Activated CD4-positive, alpha-beta memory T cell treated with anti-CD3 and anti-CD28 coated beads for 36 hours (primary cell): ENCODE measurements at places on chromosomes 7 and 10. TPM values are rescaled to one million over a fixed set of nuclear protein-coding genes. Genes with fewer than 3 reads are reported as not detected.

Gene TSPAN33
- 3.3 TPM for total RNA-seq

GRCh38 chr10:126846959-126847358 lies 58.3 kb upstream of the DOCK1 start:
- no peaks in the 10 kb centered on the region for H3K27me3 ChIP-seq
- no peak overlapping the region for H3K27ac ChIP-seq
- H3K4me1 ChIP-seq, result no peaks in the 10 kb centered on the region

Gene SLC13A4
- total RNA-seq, result not detected

DNA sequence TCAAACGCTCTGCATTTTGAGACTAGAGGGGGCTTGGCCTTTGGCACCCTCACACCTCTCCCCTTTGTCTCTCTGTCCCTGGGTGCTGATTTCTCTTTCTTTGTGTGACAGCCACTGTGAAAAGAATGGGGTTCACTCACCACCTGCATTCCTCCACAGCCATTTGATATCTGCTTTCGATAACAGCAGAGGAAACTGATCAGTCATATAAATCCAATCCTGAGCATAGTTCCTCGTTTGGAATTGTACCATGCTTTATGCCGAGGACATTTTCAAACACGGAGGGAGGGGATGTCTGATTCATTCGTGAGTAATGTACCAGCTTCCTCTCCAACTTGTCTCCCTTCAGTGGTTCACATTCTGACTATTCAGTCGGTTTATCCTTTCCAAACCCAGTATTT lies 15.8 kb downstream of the MET start:
- no peak for DNase-seq
- H3K27ac ChIP-seq, result no peak overlapping the region
- H3K4me3 ChIP-seq, result no peak overlapping the region
- no peaks in the 10 kb centered on the region for H3K36me3 ChIP-seq
- H3K4me1 ChIP-seq, result no peaks in the 10 kb centered on the region
- H3K27me3 ChIP-seq, result peaks cover 11% of the 10 kb centered on the region

- H3K4me1 ChIP-seq, result peaks cover 10% of the 10 kb centered on the region
- H3K27me3 ChIP-seq, result no peaks in the 10 kb centered on the region
- no peak for DNase-seq
- peaks cover 28% of the 10 kb centered on the region for H3K36me3 ChIP-seq
These were observed 13.2 kb downstream of the TACR2 start for GRCh38 chr10:69403519-69403918.

Gene FEZF1
- not detected for total RNA-seq

Gene TMEM176A
- not detected for total RNA-seq

GRCh38 chr10:77405771-77406241 lies 231.8 kb downstream of the KCNMA1 start:
- no peak overlapping the region for H3K27ac ChIP-seq
- DNase-seq, result peak; percentile 20
- H3K4me1 ChIP-seq, result no peaks in the 10 kb centered on the region
- H3K27me3 ChIP-seq, result peaks cover 4% of the 10 kb centered on the region
- no peak overlapping the region for H3K4me3 ChIP-seq

DNA sequence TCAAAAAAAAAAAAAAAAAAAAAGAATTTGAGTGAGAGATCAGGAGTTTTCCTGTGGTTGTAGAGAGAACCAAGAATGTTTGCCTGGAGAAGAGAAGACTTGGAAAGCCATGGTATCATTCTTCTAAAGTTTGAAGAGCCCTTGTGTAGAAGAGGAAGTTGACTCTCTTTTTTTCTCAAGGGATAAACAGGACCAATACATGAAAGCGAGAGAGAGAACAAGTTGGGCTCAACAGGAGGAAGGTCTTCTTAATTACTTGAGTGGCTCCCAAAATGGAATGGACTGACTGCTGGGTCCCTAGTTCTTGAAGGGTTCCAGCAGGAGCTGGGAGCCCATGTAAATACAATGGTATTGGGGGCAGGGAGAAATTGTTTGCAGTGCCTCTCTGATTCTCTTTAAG lies 173.3 kb upstream of the ADO start:
- no peaks in the 10 kb centered on the region for H3K36me3 ChIP-seq
- H3K27ac ChIP-seq, result no peak overlapping the region
- H3K27me3 ChIP-seq, result no peaks in the 10 kb centered on the region

DNA sequence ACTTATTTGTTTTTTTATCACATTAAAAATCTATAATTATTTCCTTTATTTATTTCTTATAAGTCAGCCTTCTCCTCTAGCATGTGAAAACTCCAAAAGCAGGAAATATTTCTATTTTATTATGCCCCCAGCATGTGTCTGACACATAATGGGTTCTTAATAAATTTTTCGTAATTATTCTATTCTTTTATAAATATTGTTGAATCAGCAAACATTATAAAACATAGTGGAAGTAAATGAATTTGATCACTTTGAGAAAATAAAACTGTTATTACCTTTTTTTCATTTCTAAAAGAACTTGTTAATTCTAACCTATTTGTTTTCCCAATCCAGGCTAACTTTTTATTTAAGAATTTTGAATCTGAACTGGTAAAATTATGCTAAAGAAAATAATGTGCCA lies 509.1 kb upstream of the PCDH15 start:
- no peak for DNase-seq
- H3K27me3 ChIP-seq, result no peaks in the 10 kb centered on the region
- H3K4me1 ChIP-seq, result no peaks in the 10 kb centered on the region
- no peak overlapping the region for H3K4me3 ChIP-seq

Gene CACNB2
- total RNA-seq, result not detected

Gene CFAP58
- total RNA-seq, result 0.31 TPM

DNA sequence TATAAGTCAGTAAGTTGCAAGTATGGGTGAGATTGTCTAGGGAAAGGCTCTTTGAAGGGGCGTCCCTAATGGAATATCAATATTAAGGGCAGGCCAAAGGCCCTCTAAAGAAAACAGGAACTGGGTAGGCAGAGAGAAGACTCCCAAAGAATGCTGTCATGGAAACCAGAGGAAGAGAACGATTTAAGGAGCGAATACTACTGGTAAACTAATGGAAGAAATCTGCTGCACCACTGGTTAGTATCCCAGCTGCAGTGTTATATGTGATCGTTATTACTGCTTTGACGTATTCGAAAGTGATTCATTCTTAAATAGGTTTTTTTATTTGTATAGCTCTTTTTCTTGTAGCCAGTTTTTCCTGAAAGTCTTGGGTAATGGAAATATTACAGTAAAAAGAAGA lies 1.3 kb downstream of the CASP2 start:
- H3K27me3 ChIP-seq, result no peaks in the 10 kb centered on the region
- H3K27ac ChIP-seq, result peak overlapping the region; percentile 97
- DNase-seq, result no peak
- peak overlapping the region; percentile 93 for H3K4me3 ChIP-seq
- peaks cover 41% of the 10 kb centered on the region for H3K4me1 ChIP-seq

Gene EMX2
- total RNA-seq, result not detected

- peaks cover 29% of the 10 kb centered on the region for H3K4me1 ChIP-seq
- H3K36me3 ChIP-seq, result peaks cover 27% of the 10 kb centered on the region
- H3K4me3 ChIP-seq, result peak overlapping the region; percentile 96
- peak overlapping the region; percentile 83 for H3K27ac ChIP-seq
These were observed 488 bp downstream of the MTERF1 start for GRCh38 chr7:91880016-91880412.

GRCh38 chr10:127034034-127034633 lies 128.9 kb downstream of the DOCK1 start:
- no peak overlapping the region for H3K4me3 ChIP-seq
- no peak for DNase-seq
- no peaks in the 10 kb centered on the region for H3K27me3 ChIP-seq
- H3K36me3 ChIP-seq, result no peaks in the 10 kb centered on the region
- no peaks in the 10 kb centered on the region for H3K4me1 ChIP-seq
